ENCODE measurements at places on chromosomes 2 and 18. TPM values are rescaled to one million over a fixed set of nuclear protein-coding genes. Genes with fewer than 3 reads are reported as not detected.

The PROC gene
- total RNA-seq, result not detected

The ID2 gene
- 90.1 TPM for total RNA-seq

The SPRED2 gene
- total RNA-seq, result 6.4 TPM

The HMSD gene
- not detected for total RNA-seq

The VAMP5 gene
- total RNA-seq, result 201 TPM

The REG3G gene
- total RNA-seq, result not detected

The AQP12A gene
- not detected for total RNA-seq

The ECEL1 gene
- not detected for total RNA-seq

The PPP1CB gene
- total RNA-seq, result 80.4 TPM

Measured in mammary microvascular endothelial cell (primary cell).